Activated CD4-positive, alpha-beta T cell treated with anti-CD3 and anti-CD28 coated beads for 24 hours (primary cell): ENCODE measurements at places on chromosomes 2 and 18.

DNA sequence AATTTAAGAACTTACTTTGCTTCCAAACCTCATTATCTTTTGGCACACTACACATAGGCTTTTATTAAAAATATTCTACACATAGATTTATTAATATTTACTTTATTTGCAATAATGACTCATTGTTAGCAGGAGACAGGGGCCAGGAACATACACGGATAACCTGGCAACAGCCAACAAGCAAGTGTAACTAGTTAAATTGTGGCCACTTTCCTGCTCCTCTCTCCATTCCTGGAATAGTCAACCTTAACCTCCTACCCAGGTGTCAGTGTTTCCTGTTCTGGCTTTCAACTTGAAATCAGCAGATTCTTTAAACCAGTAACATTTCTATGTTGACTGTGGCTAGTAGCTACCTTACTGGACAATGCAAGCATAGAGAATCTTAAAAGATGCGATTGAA is 26.5 kb downstream of the ACVR1 start:
- no peak for DNase-seq

DNA sequence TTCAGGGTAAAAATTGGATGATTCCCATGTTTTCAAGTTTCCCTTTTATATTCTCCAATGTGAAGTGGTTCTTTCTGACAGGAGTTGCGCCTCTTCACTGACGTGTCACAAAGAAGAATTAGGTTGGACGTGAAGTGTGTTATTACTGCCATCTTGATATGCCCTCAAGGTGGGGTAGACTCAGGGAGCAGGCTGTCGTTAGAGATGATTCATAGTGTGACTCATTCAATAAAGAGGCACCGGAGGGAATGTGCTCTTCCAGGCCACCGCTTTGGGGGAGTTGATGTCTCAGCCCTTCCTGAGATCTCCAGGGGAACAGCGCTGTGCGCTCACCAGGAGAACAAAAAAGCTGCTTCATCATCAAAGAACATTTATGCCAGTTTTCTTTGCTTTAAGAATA is 3.6 kb upstream of the DGKD start:
- peak; percentile 27 for DNase-seq

GRCh38 chr18:10057894-10058791 is 144.3 kb downstream of the VAPA start:
- no peak for DNase-seq

- no peak for DNase-seq
Measured at GRCh38 chr2:22694856-22695255, 690.1 kb upstream of the KLHL29 start.

DNA sequence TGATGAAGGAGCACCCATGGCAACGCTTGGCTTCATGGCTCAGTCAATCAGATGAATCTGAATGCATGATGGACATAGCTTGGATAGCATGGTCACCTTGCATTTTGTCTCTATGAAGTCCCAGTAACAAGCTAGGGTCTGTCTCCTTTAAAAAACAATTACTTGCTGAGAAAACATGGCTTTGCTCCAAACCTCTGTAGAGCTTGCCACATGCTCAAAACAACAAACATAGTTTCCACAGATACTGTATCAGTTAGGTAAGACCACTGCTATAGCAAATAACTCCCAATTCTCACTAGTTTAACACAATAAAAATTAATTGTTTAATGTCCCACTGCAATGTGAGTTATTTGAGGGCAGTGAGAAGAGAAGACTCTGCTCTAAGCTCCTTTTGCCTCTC is 401.0 kb downstream of the IRS1 start:
- DNase-seq: no peak

GRCh38 chr2:102126169-102126568 is 16.4 kb upstream of the IL1R1 start:
- no peak for DNase-seq

DNA sequence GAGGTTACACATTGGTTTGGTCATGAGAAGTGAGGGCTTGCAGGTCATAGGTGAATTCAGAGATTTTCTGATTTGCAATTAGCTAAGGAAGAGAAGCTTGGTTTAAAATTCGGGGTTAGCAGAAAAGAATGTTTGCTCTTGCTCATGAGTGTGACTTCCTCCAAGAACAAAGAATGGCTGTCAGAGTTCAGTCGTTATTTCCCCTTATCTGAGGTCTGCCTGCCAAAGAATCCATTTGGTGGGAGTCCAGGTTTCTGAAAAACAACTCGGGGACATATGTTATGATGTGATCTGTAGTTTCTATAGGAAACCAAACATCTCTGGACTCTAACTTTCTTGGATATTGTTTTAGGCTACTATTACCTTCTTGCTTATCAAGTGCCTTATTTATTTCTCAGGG is 3.2 kb upstream of the UGT1A6 start:
- DNase-seq: no peak

- DNase-seq: no peak
Measured at GRCh38 chr2:185201063-185201462, 537.5 kb upstream of the FSIP2 start.

DNA sequence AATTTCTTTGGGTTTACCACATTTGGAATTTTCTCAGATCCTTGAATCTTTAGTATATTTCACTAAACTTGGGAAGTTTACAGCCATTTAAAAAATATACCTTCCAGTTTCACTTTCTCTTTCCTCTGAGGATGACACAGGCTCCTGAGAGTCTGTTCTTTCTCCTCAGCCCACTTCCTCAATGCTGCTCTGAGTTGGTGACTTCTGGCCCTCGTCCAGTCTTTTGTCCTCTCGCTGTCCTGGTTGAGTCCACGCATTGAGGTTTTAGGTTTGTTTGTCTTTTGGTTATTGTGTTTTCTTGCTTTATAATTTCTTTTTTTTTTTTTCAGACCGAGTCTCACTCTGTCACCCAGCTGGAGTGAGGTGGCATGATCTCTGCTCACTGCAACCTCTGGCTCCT is 40.7 kb upstream of the GALR1 start:
- no peak for DNase-seq

DNA sequence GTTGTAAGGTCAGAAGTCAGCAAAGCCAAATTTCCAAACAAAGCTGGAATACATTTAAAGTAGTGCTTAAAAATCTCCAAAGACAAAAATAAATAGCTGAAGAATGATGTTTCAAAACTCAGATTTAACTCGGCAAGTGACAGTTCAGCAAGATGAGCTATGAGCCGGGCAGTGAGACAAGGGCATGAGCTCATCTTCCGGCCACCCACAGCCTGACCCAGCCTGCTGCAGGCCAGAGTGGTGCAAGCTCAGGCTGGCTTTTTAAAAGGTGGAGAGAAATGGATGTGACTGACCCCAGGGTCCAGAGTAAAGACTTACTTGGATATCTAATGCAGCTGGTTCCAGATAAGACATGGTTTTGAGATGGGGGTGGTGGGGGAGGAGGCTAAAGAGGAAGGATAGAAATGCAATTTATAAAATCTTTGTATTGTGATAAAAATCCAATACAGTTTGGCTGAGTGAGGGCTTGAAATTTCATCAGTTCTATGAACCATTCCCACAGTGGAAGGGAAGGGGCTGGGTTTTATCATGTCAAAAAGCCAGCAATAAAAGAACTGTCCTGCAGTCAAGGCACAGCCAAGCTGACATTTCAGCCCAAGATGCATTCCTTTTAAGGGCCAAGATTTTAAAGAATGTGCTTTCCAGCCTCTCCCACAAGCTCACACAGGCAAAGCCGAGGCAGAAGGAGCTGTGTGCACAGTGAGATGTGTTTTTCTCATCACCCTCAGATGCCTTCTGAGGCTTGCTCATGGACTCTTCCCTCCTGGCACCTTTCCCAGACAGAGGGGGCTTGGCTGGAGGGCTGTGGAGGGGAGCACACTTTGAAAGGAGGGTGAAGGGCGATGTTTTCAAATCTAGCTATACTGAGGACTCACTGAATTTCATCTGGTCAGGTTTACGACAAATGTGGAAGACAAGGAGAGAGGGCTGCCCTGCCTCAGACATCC is 97.9 kb upstream of the KLHL29 start:
- DNase-seq: no peak

GRCh38 chr2:174870787-174871186 is 106.5 kb upstream of the CHRNA1 start:
- DNase-seq: no peak

DNA sequence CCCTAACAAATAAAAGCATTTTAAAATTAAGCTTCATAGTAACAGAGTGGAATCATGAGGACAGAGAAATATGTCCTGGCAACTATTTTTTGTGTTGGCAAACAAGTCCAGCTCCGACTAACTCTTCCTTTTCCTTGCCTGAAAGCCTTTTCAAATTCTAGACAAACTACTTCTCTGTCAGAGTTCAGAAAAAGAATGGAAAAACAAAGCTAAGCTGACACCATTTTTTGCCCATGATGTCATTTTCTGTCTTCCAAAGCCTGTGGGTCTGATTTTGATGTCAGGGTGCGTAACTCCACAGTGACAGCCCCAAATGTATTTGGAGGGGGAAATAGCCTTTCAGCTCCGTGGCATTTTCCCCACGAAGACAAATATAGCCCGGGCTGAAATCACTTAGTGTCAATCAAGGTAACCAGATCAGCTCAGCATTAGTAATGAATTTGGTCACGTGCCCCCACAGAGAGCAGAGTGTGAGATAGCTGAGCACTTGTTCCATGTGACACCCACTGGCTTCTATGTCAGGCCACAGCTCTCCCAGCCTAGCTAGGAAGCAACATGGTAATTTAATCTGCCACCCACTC is 233.0 kb upstream of the SIX2 start:
- DNase-seq: no peak

DNA sequence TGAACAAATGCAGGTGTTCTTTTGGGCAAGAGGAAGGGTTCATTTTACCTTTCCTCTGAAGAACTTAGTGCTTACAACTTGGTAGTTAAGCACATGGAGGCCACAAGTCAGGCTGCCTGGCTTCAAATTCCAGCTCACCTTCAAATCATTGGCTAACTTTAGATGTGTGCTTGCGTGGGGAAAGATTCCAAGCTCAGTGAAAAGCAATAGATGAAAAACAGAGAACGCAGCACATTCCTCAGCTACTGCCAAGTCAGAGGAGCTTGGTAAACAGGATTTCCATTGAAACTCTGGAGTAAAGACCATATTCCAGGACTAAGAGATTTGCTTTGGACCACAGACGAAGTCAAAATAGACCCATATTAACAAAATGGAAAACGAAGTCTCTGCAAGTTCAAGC is 96.3 kb upstream of the ASB18 start:
- no peak for DNase-seq

DNA sequence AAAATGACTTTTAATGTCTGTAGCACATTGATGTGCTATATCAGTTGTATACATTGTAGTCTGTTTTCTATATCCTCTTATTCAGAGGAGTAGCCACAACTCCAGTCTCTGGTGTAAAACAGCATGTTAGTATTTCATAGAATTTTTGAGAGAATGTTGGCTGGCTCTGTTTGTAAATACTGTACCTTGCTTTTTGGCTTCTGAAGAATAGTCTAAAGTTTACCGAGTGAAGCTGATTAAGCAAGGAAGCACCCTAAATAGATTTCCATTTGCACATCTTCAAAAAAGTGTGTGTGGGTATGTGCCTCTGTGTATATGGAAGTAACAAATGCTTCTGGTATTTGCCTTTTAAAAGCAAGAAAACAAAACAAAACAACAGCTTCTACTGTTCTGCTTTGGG is 50.5 kb downstream of the MAP4K4 start:
- no peak for DNase-seq

- no peak for DNase-seq
Measured at GRCh38 chr2:31384351-31384750, 30.2 kb downstream of the XDH start.

- DNase-seq: no peak
Measured at GRCh38 chr18:62066102-62066818, 120.6 kb downstream of the PIGN start.

GRCh38 chr2:121532347-121532766 is 1.7 kb downstream of the RNU4ATAC start:
- DNase-seq: no peak

DNA sequence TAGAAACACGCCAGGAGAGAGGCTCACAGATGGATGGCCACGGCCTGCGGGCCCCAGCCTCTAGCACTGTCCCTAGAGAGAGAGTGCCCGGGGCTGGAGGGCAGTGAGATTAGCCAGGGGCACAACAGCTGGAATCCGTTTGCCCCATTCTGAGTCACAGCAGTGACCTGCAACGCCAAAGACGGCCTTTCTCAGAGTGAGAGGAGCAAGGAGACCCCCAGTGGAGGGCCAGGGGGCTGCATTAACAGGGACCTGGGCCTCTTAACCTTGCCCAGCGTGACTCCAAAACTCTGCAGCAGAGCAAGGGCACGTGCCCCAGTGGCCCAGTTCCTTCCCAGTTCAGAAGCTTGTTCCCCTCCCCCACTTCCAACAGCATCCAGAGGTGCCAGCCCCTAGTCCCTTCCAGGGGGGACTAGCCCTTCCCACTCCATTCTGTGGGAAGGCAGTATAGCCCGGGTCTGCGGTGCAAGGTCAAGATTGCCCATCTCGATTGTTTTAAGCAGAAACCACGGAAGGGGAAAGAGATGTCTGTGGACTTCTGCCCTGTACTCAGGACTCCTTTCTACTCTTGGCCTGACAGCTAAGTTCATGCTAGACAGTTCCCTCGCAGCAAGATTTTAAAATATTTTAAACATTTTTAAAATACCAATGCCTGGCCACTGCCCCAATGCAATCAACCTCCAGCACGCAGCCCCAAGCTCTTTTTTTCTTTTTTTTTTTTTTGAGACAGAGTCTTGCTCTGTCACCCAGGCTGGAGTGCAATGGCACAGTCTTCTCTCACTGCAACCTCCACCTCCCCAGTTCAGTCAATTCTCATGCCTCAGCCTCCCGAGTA is 50.9 kb upstream of the BIN1 start:
- no peak for DNase-seq

GRCh38 chr2:219661197-219661954 is 33.9 kb downstream of the SLC4A3 start:
- DNase-seq: no peak

GRCh38 chr18:56709463-56709862 is 58.3 kb downstream of the WDR7 start:
- no peak for DNase-seq

DNA sequence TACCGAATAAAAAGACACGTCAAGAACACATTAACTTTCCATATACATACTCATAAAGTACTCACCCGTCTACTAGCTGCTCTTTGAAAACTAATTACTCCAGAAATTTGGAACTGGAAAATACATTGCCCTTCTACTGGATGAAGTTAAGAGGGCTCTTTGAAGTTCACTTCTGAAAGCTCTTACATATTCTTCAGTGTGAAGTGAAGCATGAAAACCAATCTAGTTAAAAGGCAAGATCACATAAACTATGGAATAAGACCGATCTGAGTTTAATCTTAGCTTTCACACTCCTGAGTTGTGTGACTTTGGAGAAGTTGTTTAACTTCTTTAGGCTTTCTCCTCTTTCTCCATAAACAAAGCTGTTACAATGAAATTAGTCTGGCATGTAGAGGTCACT is 38.5 kb downstream of the REV1 start:
- DNase-seq: no peak

DNA sequence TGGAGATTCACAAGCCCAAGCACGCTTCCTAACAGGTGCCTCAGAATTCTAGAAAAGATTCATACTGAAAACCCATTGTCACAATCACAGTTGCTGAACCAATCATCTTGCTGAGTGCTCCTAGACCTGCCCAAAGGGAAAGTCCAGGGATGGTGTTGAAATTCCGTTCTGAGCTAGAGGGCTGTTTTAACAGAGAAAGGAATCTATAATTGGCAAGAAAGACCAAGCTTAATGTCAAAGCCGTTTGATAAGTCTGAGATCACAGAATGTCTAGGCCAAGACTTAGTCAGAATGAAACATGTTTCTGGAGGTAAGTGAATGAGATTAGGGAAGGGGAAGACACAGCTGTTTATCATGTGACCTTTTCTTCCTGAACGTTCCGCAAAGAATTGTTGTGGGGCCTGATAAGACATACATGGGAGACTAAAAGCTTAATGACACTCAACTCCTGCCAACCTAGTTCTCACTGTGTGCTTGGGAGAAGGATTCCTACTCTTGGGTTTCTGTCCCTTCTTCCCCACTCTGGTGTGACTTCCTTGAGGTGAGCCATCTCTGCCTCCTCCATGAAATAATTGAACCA is 27.5 kb downstream of the PMAIP1 start:
- peak; percentile 27 for DNase-seq
